ENCODE measurements at places on chromosomes 2 and 18.

GRCh38 chr2:151681051-151681450 lies 53.2 kb downstream of the NEB start:
- DNase-seq = no peak

GRCh38 chr18:58630071-58630470 lies 1.2 kb upstream of the ALPK2 start:
- DNase-seq = no peak

- no peak for DNase-seq
Measured at GRCh38 chr2:179626261-179626660, 235.2 kb downstream of the ZNF385B start.

DNA sequence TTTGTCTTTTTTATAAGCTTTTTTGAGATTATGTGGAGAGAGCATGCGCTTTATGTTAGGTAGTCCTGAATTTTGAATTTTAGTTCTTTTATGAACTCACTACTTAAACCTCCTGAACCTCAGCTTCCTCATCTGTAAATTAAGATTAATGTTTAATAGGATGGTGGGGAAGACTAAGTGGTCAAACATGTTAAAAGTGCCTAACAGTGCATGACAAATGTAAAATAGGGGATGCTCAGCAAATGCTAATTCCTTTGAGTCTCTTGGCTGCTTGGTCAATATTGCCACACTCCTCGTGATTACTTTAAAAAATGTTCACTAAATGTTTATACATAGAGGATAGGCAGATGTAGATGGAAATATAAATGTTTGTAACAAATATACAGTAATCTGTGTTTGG lies 6.8 kb downstream of the BIRC6 start:
- DNase-seq = no peak

DNA sequence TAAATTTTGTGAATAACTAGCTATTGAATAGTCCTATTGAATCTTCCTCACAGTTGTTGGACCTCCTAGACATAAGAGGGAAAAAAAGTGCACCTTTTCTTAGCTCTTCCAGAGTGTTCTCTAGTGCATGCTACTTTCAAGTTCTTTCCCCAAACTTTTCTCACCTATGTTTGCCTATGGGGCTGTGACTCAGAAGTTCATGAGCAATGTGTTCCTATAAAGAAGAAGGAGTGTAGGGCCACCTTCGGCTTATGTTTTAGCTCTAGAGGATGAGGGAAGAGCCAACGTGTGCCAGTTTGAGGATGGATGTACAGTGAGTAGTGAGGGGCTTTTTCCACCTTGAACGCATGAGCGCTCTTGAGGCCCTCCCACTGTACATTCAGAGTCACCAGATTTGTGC lies 27.0 kb upstream of the HNMT start:
- DNase-seq = no peak

DNA sequence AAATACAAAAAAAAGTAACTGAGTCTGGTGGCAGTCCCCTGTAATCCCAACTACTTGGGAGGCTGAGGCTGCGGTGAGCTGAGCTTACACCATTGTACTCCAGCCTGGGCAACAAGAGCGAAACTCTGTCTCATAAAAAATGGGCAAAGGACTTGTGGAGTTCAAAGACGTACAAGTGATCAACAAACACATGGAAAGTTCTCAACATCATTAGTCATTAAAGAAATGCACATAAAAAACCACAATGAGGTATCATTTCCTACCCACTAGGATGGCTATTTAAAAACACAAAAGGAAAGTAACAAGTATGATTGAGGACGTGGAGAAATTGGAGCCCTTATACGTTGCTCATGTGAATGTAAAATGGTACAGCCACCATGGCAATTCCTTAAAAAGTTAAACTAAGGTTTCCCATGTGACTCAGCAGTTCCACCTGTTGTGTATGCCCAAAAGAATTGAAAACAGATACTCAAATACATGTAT lies 52.3 kb downstream of the RAB10 start:
- DNase-seq = no peak

- no peak for DNase-seq
Measured at GRCh38 chr2:235054475-235054874, 102.7 kb downstream of the SH3BP4 start.

DNA sequence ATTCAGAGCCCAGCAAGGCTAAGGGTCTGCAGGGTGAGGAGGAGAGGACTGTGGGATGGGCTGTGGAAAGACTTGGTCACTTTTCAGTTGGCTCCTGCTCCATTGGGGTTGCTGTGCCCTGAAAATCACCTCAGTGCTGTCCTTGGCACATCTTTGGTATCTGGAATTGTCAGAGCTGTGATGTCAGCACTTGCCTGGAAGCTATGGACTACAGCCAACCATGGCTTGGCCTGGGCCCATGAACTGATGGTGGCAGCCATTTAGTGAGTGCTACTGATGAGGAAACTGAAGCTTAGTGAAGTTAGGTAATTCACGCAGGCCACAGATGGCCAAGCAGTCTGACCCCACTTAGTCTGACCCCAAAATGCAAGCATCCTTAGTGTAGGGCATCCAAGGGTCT lies 121.8 kb upstream of the SERPINE2 start:
- no peak for DNase-seq

DNA sequence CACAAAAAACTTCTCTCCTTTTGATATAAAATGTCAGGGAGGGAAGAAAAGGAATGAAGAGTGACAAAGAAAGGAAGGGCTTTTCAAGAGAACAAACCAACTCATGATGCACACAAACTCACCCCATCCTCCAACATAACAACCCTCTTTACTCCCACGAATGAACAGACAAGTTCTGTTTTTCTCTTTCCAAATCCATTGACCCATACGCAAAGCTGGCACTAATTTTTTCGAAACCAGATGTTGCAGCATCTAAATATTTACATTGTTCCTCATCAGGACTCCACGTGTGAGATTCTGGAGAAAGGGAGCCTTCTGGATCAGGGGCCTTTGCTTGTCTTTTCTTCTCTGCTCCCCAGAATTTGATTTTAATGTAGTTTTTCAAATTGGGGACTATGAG lies 143.3 kb upstream of the BCL2L11 start:
- no peak for DNase-seq

GRCh38 chr18:54019641-54020040 lies 204.8 kb downstream of the MBD2 start:
- no peak for DNase-seq

GRCh38 chr18:13811993-13812392 lies 12.0 kb upstream of the MC5R start:
- no peak for DNase-seq

All from activated T-helper 1 cell treated with Interleukin-2 at 50 U/mL for 16 hours (primary cell).